ENCODE measurements at places on chromosomes 5 and 9. TPM values are rescaled to one million over a fixed set of nuclear protein-coding genes. Genes with fewer than 3 reads are reported as not detected.

PCDHGA10 gene
- 0.80 TPM for total RNA-seq

DNA sequence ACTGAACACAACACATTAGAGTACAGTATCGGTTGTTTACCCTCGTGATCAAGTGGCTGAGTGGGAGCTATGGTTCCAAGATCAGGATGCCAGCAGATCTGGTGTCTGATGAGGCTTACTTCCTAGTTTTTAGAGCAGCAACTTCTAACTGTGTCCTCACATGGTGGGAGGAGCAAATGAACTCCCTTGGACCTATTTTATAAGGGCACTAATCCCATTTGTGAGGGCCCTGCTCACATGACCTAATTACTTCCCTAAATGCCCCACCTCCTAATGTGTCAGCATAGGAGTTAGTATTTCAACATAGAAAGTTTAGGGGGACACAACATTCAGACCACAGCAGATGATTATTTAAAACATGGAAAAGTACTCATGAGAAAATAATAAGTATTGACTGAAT, 111.8 kb downstream of the GCNT1 start:
- H3K4me1 ChIP-seq, result no peaks in the 10 kb centered on the region
- no peak overlapping the region for H3K4me3 ChIP-seq

ENTR1 gene
- total RNA-seq, result 23.2 TPM

- no peaks in the 10 kb centered on the region for H3K36me3 ChIP-seq
- no peak overlapping the region for H3K27ac ChIP-seq
- no peaks in the 10 kb centered on the region for H3K27me3 ChIP-seq
- no peaks in the 10 kb centered on the region for H3K4me1 ChIP-seq
These were observed 30.2 kb downstream of the EFNA5 start for GRCh38 chr5:107640568-107640967.

- no peak for DNase-seq
- H3K4me3 ChIP-seq, result no peak overlapping the region
- no peaks in the 10 kb centered on the region for H3K36me3 ChIP-seq
- H3K27me3 ChIP-seq, result no peaks in the 10 kb centered on the region
- H3K4me1 ChIP-seq, result no peaks in the 10 kb centered on the region
- H3K27ac ChIP-seq, result no peak overlapping the region
These were observed 14.9 kb downstream of the ZNF474 start for GRCh38 chr5:122144236-122144635.

DNA sequence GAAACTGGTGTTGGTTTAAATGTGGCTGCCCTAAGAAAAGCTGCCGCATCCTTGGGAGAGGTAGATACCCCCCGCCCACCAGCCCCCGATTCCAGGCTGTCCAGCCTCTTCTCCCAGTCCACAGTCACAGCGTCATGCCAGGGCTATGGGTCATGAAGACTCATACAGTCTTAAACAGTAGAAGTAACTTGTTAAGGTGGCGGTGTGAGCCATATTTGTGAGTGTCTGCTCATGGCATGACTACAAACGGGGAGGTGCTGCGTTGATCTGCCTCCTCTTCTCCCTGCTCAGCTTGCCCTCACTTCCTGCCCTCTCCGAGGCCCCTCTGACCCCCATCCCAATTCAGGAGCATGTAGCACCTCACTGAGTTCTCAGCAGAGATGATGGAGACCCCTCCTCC, 20.8 kb downstream of the FGD3 start:
- H3K27me3 ChIP-seq, result no peaks in the 10 kb centered on the region
- H3K4me3 ChIP-seq, result no peak overlapping the region
- H3K4me1 ChIP-seq, result no peaks in the 10 kb centered on the region

COL5A1 gene
- 1.6 TPM for total RNA-seq

DNA sequence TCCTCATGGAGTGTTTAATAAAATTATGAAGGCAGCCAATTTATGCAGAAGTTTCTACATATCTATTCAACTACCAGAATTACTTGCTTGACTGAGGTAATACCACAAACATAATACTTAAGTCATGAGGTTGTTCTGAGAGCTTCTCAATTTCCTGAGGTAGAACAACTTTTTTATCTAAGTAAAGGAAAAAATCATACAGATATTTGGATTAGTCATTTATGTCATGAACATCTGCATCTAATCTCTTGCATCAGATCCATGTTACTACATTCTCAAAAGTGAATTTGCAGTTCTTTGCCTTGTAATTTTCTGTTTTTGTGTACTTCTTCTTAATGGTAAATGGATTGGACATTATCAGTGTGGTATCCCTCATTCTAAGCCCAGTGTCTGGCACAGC, 60.4 kb upstream of the RGMB start:
- H3K4me1 ChIP-seq, result no peaks in the 10 kb centered on the region
- DNase-seq, result no peak

- no peak overlapping the region for H3K27ac ChIP-seq
These were observed 50.3 kb downstream of the NSD1 start for GRCh38 chr5:177183766-177184360.

C5orf46 gene
- total RNA-seq, result not detected

PTPDC1 gene
- 9.4 TPM for total RNA-seq

- no peaks in the 10 kb centered on the region for H3K27me3 ChIP-seq
- no peak for DNase-seq
- H3K36me3 ChIP-seq, result peaks cover 2% of the 10 kb centered on the region
- no peak overlapping the region for H3K27ac ChIP-seq
These were observed 47.5 kb downstream of the TMEM245 start for GRCh38 chr9:109072133-109072692.

GRCh38 chr5:55021410-55021809, 2.6 kb upstream of the GZMK start:
- no peaks in the 10 kb centered on the region for H3K4me1 ChIP-seq
- H3K27ac ChIP-seq, result no peak overlapping the region
- no peaks in the 10 kb centered on the region for H3K27me3 ChIP-seq
- H3K36me3 ChIP-seq, result no peaks in the 10 kb centered on the region
- DNase-seq, result no peak
